Muscle of back (tissue), 13 donors: ENCODE measurements at places on chromosomes 12 and 14.

DNA sequence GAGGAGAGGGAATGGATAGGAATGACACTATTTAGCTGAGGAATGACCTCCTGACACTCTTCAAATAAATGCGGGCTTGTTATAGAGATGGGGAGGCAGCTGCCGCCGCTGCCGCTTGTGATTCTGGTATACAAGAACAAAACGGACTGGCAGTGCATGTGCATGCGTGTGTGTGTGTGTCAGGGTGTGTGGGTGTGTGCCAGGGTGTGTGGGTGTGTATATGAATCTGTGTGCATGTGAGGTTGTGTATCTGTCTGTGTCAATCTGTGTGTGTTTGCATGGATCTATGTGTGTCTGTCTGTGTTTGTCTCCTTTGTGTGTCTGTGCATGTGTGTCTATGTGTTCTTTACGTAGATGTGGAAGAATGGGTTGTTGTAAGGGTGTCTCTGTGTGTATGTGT, 26.0 kb upstream of the LHX5 start:
- no peak for DNase-seq

GRCh38 chr14:75861161-75861621, 120.6 kb downstream of the TGFB3 start:
- DNase-seq = no peak

DNA sequence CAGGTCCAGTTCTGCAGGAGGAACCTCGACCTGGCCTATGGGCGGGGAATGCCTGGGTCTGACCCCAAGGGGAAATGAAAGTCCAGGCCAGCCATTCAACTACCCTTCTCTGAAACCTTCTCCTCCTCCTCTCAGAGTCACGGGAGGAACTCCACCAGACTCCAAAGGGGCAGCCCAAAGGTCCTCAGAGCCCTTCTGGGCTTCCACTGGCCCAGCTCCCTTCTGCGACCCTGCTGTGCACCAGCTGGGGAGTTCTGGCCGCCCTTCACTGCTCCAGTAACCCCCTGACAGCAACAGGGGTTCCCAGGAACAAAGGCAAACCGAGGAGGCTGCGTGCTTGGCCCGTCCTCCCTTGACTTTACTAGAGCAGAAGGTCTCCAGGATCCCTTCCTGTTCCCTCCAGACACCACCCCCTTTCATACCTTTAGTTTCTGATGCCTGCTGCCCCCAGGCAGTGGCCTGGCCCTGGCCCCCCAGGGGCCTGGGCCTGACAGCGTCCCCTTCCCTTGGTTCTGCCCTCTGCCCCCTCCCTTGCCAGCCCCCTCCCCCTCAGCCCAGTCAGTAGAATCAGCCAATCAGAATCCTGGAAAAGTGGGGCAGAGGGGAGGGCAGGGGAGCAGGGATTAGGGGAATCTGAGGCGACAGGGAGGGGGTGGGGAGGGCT, 850 bp upstream of the ZNF385A start:
- no peak for DNase-seq

GRCh38 chr14:96797582-96798349, 584 bp downstream of the VRK1 start:
- peak; percentile 8 for DNase-seq

DNA sequence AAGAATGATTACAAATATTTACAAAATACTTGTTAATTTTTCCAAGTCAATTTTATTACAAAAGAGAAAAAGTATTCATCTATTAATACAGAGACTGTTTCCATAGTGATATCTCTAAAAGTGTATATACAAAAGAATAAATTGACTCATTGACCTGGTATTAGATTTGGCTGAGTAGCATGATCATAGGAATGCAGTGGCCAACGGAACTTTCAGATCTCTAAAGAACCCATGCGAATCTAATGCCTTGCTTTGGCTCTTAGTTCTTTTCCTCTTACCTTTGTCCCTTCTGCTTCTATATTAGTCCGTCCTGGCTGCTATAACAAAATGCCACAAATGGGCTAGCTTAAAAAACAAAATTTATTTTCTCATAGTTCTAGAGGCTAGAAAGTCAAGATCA, 717.8 kb downstream of the TMTC2 start:
- DNase-seq = no peak

DNA sequence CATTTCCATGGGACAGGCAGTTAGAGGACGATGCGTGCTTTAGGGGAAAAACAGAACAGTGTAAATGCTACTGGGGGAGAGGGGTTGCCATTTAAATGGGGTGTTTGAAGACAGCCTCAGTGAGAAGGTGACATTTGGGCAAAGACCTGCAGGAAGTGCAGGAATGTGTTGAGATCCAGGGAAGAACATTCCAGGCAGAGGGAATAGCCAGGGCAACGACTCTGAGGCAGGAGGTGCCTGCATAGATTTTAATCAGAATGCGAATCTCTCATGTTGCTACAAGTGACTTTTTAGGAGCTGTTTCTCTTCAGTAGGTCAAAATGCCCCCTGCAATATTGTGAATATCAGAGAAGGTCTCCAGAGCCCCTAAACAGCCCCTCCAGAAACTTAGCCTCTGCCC, 7.6 kb upstream of the SCARB1 start:
- no peak for DNase-seq
